ENCODE measurements at places on chromosomes 5 and 9.

DNA sequence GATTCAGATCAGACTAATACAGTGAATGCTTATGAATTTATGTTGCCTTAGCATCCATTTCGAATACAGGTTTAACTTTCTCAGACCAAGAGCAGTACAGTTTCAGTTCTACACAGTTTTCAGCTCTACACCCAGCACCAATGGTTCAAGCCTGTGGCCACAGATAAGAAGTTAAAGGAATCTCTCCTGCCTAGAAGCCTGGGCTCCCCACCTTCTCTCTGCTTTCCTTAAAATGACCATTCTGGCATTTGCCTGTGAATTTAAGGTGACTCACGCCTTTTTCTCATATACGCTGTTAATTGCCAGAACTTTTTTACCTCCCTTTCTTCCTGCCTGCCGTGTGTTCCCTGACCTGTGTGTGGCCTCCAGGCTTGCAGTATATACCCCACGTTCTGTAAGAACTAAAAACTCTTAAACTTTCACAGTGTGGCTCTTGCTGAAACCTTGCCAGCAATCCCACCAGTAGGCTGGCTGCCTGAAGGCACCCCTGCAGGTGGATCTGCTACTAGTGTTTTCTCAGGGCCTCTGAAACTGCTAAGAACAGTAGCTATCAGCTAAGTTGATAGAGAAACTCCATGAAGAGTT, 692.8 kb upstream of the CDH18 start:
- DNase-seq, result no peak

DNA sequence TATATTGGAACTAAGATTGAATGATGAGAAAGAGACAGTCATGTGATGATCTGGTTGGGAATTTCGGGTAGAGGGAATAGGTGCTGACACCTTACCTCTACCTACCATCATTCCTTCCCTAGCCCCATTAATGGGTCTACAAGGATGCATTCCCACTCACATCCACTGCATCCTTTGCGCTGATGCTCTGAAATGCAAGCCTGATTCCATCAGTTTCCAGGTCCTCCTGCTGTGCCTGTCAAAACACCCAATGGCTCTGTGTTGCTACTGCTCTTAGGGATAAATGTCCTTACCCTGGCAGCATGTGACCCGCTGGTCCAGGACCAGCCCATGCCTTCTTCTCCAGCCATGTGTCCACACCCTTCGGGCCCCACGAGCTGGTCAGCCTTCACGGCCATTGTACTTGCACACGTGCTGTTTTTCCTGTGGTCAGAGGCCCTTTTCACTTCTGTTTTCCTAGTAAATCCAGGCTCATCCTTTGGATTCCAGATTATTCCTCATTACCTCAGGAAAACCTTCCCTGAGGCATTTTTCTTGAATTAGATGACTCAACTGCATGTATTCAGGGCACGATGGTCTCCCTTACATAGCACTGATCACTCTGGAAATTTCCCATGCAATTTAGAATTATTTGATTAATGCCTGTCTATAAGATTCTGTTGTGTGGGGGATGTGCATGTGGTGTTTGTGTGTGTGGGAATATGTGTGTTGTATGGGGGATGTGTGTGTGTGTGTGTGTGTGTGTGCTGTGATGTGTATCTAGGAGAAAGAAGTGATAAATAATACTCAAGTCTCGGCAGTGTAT, 185.0 kb downstream of the DIRAS2 start:
- DNase-seq, result no peak

- no peak for DNase-seq
Observed at GRCh38 chr9:131076347-131077195, 19.8 kb upstream of the AIF1L start.

- peak; percentile 82 for DNase-seq
Observed at GRCh38 chr5:17118631-17119030, 98.8 kb upstream of the BASP1 start.

DNA sequence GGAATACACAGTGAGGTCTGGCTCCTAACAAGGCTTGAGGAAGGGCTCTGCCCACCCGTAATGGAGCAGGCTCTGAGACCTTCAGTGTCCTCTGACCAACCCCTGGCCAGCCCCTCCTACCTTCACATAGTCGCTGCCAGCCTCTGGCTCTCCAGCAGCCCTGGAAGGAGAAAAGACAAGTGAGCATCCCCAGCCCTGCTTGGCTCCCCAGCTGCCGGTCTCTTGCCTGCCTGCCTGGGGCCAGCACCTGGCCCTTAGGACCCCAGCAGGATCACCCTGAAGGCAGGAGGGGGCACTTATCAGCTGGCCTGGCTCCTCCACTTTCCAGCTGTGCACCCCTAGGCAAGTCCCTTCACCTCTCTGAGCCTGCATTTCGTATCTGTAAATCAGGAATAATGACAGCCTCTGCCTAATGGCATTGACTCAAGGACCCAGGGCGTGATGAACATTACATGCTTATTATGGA, 16.9 kb downstream of the SH2D3C start:
- DNase-seq, result no peak

- no peak for DNase-seq
Observed at GRCh38 chr9:1272488-1272887, 222.3 kb downstream of the DMRT2 start.

DNA sequence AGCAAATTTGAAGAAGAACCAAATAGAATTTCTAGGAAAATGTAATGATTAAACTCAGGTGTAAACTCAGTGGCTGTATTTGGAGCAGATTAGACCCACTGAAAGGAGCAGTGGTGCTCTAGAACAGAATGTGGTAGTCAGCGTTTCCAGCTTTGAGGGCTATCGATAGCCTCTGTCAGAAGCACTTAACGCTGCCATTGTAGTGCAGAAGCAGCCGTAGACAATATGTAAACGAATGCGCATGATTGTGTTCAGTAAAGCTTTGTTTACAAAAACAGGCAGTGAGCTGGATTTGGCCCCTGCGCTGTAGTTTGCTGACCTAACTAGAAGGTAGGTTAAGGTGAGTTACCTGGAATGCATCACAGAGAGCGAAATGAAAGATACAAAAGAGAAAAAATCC, 72.0 kb downstream of the FAM78A start:
- no peak for DNase-seq

All from HS-27A (cell line).